ENCODE measurements at places on chromosomes 4 and X. TPM values are rescaled to one million over a fixed set of nuclear protein-coding genes. Genes with fewer than 3 reads are reported as not detected.

Gene AR
- not detected for total RNA-seq

Gene CYSLTR1
- not detected for total RNA-seq

Gene RNF128
- not detected for total RNA-seq

Gene IL13RA2
- total RNA-seq, result 3.4 TPM

Gene GABRG1
- total RNA-seq, result not detected

Gene AFF2
- total RNA-seq, result not detected

Gene GAGE12J
- total RNA-seq, result not detected

Gene MAGEC3
- not detected for total RNA-seq

Gene LRIT3
- not detected for total RNA-seq

Gene PNMA6A
- not detected for total RNA-seq

DNA sequence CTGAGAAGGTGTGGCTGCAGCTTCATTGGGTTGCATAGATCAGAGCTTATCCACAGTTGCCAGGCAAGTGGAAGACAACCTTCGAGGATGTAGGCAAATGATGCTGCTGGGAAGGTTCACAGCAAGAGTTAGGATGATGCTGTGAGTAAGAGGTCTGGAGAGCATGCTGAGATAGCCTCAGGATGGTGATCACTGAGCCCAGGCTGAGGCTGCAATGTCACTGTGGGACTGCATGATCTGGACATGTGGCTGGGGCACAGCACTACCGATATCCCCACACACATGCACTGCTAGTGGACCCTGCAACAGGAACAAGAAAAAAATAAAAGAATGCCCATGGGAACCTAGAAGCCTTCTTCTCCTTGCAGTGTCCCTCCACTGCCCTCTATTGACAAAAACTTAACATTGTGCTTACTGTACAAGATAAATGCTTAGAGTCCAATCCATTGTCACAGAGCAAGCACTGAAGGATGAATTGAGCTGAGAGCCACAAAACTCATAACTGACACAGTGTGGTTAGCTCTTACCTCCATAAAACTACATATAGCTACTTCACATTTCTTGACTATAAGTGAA is 105.6 kb downstream of the CNKSR2 start:
- DNase-seq, result peak; percentile 76

DNA sequence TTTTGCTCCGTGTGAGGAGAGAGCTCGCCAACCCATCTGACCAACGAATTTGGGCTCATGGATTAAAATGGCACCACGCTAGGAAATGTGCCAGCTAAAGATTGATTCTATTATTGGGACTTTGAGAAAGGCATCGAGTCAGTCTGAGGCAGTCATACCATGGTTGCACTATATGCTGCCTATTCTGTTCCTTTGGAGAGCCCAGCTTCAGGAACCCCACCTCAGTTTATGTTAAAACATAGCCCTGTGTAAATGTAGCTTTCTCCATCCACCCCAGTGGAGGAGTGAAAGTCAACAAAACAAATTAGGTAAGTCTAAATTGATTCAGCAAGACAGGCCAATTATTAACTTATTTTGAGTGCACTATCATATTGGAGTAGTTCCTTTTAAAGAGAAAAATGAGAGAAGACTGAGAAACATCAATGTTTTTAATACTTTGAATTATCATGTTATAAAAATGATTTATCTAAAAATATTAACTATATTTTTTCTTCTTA is 24.5 kb upstream of the ADH7 start:
- DNase-seq, result no peak

DNA sequence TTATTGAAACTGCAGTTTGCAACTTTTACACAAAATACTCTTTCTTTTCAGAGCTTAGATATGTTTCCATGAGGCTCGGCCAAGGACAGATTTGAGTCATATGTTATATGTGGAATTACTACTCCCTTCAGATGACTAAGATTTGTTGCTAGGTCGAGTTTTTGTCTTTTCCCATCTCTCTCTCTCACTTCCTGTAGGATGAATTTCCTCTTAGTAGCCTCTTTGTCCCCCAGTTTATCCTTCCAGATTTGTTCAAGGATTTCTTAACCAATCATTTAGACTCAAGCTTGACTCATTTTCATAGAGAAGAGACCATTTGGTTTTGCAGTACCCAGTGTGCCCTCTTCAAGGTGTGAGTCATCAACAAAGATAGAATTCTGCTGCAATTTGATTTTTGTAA is 209.2 kb downstream of the GLUD2 start:
- peak; percentile 43 for DNase-seq

DNA sequence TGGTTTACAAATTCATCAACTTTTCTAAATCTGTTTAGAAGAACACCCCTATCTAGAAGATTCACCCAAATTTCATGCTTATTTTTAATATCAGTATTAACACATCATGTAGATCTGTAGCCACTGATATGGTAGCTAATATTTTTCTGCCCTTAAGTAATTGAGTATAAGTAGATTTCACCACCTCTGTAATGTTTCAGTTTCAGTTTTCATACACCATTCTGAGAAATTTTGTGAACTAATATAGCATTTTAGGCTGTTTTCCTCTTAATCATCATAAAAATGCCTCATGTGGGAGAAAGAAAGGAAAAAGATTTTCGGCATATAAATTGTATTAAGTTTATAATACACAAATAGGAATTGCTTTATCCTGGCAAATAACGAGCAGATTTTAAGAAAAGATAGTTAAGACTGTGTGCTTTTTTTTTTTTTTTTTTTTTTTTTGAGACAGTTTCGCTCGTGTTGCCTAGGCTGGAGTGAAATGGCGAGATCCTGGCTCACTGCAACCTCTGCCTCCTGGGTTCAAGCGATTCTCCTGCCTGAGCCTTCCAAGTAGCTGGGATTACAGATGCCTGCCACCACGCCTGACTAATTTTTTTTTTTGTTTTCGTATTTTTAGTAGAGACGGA is 21.4 kb upstream of the RBPJ start:
- no peak for DNase-seq

GRCh38 chrX:154737136-154737535 is 13.7 kb downstream of the GAB3 start:
- no peak for DNase-seq

DNA sequence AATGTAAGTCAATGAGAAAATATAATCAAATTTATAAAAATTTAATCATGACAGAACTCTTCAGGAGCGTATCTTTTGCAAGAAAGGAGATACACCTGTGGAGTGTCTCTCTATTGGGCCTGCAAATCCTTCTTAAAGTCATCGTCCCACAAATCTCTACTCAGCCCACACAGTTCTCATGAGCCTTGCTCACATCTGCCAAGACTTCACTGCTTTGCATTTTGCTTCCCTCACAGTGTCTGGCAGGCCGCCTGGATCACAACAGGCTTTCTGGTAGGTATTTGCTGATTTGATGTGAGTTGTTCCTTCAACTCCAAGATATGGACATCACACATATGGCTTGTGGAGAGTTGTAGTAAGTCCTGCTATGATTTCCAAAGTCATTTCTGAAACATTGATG is 183.1 kb upstream of the ARX start:
- DNase-seq, result no peak

DNA sequence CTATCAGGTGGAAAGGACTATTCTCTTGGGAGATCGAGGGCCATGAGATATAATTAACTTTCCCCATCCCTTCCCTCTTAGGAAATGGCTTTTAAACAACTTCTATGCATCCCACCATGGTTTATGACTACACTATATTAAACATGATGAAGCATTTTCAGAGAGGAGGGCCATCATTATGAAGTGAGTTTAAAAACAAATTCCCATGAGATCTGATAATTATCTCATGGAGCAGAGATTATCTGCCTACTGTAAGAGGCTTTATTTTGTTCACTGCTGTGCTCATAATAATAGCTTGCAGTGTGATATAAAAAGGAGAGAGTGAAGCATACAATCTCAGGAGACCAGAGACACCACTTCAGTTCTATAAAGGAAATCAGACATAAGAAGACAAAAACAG is 330.5 kb upstream of the ZFP42 start:
- DNase-seq, result no peak

- DNase-seq, result no peak
These were observed 4.0 kb downstream of the MFAP3L start for GRCh38 chr4:170022211-170022610.

GRCh38 chr4:2638730-2639129 is 102.3 kb downstream of the FAM193A start:
- no peak for DNase-seq

GRCh38 chr4:55169352-55169961 is 44.1 kb upstream of the KDR start:
- DNase-seq, result peak; percentile 96

GRCh38 chr4:129862461-129862860 is 766.5 kb downstream of the C4orf33 start:
- DNase-seq, result no peak

GRCh38 chr4:134668237-134668636 is 466.6 kb upstream of the PABPC4L start:
- peak; percentile 48 for DNase-seq

DNA sequence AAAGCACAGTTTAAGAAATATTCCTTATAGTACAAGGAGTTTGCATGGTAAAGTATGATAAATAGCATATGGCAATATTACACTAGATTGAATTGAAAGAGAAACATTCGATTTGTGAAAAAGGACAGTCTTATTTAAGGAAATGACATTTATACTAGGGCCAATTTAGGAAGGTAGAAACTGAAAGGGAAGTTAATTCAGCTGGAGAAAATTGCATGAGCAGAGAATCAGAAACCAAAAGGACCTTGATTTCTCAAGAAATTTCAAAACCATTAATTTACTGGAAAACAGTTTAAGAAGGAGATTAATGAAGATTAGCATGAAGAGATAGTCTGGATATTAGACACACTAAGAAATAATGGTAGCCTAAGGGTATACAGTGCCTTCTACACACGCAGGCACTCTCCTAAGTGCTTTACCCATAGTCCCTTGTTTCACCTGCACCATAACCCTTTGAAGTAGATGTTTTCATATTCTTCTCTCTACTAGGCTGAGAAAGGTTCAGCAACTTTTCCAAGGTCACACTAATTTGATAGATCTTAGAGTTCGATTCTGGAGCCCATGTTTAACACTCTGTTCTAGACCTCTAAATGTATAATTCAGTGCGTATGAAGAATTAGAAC is 259.1 kb upstream of the SLIT2 start:
- no peak for DNase-seq

GRCh38 chrX:22585831-22586230 is 313.1 kb downstream of the CBLL2 start:
- DNase-seq, result no peak

- DNase-seq, result no peak
These were observed 26.5 kb downstream of the RPS6KA3 start for GRCh38 chrX:20240201-20240600.

- DNase-seq, result peak; percentile 56
These were observed 78.4 kb upstream of the MAP3K15 start for GRCh38 chrX:19593690-19594089.

DNA sequence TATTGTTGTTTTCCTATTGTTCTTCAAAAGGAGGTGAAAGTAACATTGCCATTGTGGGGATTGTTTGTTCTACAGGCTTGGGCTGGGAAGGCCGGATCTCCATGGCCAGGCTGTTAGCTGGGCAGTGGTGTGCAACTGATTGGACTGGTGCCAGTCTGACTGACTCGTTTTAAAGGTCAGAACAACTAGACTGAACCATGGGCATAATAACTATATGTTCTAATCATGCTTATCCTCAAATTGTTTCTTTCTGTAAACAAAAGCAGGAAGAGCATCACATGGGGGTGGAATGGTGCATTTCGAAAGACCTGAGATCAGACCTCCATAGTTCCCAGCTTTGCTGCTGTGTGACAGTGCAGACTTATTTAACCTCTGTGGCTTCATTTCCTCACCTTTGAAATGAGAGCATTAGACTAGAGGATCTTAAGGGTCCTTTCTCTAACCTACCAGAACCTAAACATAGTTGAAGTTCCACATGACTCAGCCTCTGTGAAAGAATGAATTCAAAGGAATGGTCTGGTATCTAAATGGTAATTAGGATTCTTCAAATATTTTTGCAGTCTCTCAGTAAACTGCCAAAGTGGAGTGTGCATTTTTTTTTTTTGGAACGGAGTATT is 66.7 kb upstream of the PGRMC2 start:
- peak; percentile 54 for DNase-seq

DNA sequence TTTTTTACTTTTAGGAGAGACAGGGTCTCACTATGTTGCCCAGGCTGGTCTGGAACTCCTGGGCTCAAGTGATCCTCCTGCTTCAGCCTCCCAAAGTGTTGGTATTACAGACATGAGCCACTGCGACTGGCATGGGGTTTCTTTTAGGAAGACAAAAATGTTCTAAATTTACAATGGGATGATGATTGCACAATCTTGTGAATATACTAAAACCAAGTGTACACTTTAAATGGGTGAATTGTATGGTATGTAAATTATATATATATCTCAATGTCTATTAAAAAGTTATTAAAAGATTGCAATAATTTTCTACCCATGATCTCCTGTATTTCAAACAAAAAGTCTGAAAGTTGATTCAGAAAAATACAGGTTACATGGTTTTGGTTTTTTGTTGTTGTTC is 9.1 kb upstream of the MAGIX start:
- no peak for DNase-seq

GRCh38 chrX:96770315-96770714 is 85.7 kb downstream of the DIAPH2 start:
- peak; percentile 52 for DNase-seq

DNA sequence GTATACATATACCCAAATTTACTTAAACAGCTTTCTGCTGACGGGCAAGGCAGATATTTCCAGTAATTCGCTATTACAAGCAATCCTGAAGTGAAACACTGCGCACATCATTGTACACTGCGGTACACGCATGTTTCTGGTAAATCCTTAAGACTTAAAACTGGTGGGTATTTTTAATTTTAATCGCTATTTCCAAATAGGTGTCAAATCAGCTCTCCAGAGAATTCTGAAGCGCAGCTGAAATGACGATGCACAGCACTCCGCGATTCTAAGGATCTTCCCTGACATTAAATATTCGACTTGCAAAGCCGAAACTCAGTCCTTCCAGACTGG is 361 bp downstream of the TMEM128 start:
- peak; percentile 7 for DNase-seq

- DNase-seq, result no peak
These were observed 7.6 kb downstream of the CLCN5 start for GRCh38 chrX:49930039-49930438.

- no peak for DNase-seq
These were observed 83.8 kb downstream of the VCX3B start for GRCh38 chrX:8548446-8548845.

- no peak for DNase-seq
These were observed 87.4 kb downstream of the EMCN start for GRCh38 chr4:100430451-100430850.

GRCh38 chrX:17697191-17697590 is 40.1 kb upstream of the SCML1 start:
- peak; percentile 44 for DNase-seq

DNA sequence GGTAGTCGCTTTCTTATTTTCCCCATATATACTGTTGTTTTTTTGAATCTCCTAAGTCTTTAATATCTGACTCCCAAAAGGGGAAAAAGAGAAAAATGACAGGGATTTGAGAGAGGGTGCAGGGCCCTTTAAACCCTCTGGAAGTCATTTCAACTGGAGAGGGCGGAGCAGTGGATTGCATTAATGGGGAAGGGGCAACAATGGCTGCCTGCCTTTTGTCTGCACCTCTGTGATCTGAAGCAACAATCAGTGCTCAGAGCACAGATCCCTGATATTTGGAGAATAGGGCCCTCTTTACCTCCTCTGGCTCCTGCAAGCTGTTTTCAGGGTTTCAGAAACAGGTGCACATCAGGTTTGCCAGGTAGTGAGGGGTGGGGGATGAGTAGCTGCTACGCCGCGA is 1458.3 kb upstream of the TENM3 start:
- DNase-seq, result no peak

Data from PC-3 (cell line).